ENCODE measurements at places on chromosomes 2 and 18.

GRCh38 chr2:953975-954686 lies 3.5 kb downstream of the SNTG2 start:
- DNase-seq: no peak

GRCh38 chr2:14157816-14158215 lies 474.7 kb upstream of the LRATD1 start:
- no peak for DNase-seq

- peak; percentile 29 for DNase-seq
These were observed 31.9 kb upstream of the NRP2 start for GRCh38 chr2:205650450-205650849.

- DNase-seq: no peak
These were observed 208.1 kb downstream of the VAPA start for GRCh38 chr18:10121786-10122515.

GRCh38 chr2:11343650-11344341 lies 640 bp downstream of the ROCK2 start:
- peak; percentile 42 for DNase-seq

DNA sequence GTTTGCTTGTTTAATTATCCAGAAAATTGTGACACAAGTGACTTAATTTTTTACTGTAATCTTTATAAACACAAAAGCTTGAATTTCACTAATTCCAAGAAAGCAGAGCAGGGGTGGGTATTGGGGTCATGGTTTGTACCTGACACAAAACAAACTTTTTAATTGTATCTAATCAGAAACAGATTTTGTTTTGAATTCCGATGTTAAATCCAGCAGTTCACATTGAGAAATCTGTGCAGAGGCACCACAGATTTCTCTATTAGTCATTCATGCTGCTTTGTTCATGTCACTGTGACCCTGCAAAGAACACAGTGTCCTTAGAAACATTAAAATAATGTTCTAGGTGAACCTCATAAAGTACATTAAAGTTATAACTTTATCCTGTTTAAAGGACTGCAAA lies 443.4 kb downstream of the NYAP2 start:
- DNase-seq: no peak

GRCh38 chr2:193542762-193543161 lies 1348.0 kb upstream of the TMEFF2 start:
- no peak for DNase-seq
